Stimulated activated CD8-positive, alpha-beta memory T cell treated with anti-CD3 and anti-CD28 coated beads, Interleukin-7, amount 100 ng/mL, for 1 hour (primary cell): ENCODE measurements at places on chromosomes 1 and 21.

GRCh38 chr1:47827109-47827508 lies 170.1 kb downstream of the TRABD2B start:
- DNase-seq: no peak

- DNase-seq: no peak
These were observed 23.5 kb upstream of the RNU1-4 start for GRCh38 chr1:16716691-16717335.

DNA sequence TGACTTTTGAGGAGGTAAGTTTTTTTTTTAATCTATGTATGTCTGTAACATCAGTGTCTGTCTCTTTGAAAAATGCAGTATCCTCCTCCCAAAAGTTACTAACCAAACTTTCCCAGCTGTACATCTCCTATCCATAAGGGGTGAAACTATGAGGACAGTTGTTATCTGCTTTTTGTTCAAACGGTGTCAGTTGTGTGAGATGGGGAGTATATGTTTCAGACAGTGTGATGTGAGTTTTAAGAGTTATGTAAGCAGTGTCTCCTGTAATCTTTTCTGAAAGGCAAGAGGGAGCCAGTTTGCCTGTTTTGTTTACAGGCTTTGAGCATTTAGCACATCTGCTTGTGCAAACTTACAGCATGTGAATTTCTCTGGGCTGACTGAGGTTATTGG lies 34.8 kb upstream of the CACYBP start:
- DNase-seq: no peak

DNA sequence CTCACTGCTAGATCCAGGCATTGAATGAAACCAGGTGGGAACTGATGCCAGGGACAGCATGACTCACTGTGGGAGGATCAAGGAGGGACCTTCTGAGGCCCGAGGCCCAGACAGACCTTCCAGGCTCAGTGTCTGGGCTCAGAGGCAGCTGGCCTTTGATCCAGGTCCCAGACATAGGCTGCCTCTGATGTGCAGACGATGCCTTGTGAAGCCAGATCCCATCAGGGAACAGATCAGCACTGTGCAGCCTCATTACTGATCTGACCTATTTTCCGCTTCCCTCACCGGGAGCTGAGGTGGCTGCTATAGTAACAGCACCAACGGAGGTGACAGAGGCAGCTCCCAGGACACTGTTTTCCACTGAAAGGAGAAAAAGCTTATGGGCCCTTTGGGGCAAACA lies 399.5 kb downstream of the MATN1 start:
- no peak for DNase-seq

- no peak for DNase-seq
These were observed 443.1 kb downstream of the TTLL7 start for GRCh38 chr1:83555871-83556270.

- DNase-seq: no peak
These were observed 3.3 kb upstream of the CAPN9 start for GRCh38 chr1:230743899-230744298.

DNA sequence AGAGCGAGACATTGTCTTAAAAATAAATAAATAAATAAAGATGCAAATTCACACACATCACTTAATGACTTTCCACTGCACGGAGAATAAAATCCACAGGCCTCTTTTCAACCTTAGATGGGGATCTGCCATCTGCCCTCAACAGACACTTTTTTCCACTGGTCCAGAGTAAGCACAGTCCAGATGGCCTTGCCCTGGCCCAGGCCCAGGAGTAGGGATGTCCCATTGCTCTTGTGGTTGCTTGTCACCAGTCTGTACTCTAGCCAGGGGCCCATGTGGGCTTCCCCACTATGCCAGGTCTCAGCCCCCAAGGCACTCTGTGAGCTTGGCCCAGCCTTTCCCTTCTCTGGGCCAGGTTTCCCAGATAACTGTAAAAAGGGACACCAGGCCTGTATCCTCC lies 17.4 kb downstream of the PLOD1 start:
- DNase-seq: no peak

DNA sequence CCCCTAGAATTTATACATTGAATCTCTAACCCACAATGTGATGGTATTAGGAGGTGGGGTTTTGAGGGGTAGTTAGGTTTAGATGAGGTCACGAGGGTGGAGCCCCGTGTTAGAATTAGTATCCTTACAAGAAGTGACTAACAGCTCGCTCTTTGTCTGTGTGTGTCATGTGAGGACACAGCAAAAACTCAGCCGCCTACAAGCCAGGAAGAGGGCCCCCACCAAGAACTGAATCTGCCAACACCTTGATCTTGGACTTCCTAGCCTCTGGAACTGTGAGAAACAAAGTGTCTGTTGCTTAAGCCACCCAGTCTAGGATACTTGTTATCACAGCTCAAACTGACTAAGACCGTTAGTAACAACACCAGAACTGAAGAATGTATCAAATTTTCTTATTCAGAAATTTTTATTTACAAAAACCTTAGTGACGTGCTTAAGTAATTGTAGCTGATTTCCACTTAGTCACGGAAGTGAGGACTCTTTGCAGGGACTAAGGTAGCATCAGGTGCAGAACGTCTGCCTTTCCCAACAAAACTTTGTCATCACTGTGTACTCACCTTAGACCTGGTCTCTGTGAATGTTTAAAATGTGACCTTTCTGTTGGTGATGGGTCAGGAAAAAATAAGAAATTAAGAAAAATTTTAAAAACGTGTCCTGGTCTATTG lies 24.5 kb upstream of the LRRC8C start:
- no peak for DNase-seq

DNA sequence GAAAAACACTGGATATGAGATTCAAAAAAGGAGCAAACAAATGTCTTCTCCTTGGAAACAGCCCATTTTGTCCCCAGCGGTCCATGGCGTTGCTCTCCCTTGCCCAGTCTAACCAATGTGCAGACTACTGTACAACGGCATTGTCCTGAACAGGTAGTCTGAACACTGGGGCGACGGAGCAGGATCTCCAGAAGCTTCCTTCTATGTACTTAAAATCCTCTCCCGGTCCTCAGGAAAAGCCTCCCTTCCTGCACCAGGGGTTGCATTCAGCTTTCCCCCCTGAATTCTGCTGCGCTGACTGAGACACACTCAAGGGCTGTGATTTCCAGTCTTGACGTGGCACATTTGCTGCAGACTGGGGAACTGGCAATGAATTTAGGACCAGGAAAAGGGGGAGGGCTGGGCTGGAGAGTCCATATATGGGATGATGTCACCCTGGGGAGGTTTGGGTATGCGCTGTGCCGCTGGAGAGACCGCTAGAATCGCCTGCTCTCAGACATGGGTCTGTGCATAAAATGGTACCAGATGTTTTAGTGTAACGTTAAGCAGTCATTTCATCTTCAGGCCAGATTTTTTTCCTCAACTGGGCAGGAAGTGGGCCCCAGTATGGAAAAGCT lies 275.9 kb upstream of the C1orf105 start:
- no peak for DNase-seq

- DNase-seq: no peak
These were observed 27.5 kb upstream of the SLC19A2 start for GRCh38 chr1:169513208-169513607.

- DNase-seq: no peak
These were observed 118.1 kb downstream of the NGF start for GRCh38 chr1:115219927-115220326.

DNA sequence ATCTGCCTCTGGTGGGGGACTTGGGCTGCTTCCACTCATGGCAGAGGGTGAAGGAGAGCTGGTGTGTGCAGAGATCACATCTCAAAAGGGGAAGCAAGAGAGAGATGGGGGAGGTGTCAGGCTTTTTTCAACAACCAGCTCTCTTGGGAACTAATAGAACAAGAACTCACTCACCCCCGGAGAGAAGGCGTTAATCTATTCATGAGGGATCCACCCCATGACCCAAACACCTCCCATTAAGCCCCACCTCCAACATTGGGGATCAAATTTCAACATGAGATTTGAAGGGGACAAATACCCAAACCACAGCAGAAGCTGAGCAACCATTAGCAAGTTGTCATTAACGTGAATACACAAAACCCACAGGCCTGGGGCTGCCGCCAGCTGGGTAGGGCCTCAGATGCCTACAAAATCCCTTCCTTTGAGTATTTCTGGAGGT lies 12.0 kb upstream of the VWA5B1 start:
- DNase-seq: no peak

- DNase-seq: no peak
These were observed 1.4 kb downstream of the ACOT7 start for GRCh38 chr1:6391951-6392808.

DNA sequence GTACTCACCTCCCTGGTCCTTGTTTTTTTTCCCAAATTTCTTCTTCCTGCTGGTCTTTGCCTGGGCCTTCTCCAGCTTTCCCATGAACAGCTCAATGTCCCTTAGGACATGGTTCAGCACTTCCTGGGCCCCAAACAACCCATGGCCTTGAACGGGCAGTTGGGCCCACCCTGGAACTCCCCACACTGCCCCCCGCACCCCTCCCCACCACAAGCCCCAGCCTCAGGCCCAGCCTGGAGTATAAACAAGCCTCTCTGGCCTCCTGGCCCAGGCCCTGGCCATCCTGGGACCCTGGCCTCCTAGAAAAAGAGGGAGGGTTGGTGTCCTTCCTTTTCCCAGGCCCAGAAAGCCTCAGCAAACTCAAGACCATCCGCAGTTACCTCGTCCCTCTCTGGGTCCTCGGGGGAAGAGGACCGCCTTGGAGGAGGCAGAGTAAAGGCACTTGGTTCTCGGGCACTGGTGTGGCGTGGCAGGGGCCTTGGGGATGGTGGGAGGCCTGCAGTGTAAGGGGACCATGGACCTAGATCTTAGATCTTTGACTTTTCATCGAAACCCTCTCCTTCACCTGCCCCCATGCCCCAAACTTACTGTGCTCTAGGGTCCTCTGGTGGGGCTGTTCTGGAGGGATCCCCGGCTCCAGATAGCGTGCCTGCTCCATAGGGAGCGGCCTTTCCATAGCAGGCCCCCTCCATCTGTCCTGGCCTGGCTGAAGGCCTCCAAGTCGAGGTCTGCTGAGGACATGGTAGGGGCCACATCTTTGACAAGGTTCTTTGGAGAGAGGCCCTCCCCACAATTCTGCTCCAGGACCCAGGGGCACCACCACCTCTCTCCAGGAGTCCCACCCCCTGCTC lies 5.6 kb downstream of the EPS8L3 start:
- no peak for DNase-seq

DNA sequence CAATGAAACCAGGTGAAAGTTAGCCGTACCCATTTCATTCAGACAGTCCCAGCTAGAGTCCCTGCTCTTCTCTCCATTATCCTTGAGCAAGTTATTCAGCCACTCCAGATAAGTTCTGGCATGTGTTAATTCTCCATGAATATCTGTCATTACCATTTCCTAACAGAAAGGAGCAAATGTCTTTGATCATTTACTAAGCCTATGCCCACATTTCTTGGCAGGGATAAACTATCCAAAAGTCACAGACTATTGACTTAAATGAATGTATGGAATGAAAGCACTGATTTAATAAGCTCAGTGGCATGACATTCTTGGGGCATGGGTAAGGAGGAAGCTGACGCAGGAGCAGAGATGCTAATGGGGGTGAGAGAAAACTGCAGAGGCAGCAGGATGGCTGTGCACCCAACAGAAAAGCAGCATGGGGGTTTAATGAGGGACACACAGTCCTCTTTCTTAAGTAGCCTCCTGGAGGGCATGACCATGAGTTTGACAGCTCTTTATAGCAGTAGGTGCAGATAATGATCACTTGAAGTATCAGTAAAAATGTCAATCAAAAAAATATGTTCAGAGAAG lies 17.6 kb upstream of the DHCR24 start:
- DNase-seq: no peak

GRCh38 chr1:167659881-167660280 lies 29.8 kb downstream of the RCSD1 start:
- DNase-seq: no peak

DNA sequence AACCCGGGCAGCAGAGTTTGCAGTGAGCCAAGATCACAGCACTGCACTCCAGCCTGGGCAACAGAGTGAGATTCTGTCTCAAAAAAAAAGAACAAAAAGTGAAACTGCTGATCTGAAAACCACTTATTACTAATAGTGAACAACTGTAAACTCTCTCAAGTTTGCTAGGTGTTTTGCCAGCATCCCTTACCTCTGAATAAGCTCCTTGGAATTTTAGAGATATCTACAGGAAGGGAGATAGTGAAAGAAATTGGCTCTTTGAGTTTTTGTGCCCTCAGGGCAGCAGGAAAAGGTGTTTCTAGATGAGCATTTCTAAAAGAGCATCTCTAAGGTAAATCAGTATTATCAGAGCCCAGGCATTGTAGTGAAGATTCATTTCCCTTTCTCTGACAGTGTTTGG lies 27.1 kb downstream of the PARK7 start:
- no peak for DNase-seq

GRCh38 chr21:15209224-15209623 lies 144.4 kb upstream of the NRIP1 start:
- no peak for DNase-seq

- DNase-seq: no peak
These were observed 139.6 kb downstream of the ZNF644 start for GRCh38 chr1:90882221-90882620.

DNA sequence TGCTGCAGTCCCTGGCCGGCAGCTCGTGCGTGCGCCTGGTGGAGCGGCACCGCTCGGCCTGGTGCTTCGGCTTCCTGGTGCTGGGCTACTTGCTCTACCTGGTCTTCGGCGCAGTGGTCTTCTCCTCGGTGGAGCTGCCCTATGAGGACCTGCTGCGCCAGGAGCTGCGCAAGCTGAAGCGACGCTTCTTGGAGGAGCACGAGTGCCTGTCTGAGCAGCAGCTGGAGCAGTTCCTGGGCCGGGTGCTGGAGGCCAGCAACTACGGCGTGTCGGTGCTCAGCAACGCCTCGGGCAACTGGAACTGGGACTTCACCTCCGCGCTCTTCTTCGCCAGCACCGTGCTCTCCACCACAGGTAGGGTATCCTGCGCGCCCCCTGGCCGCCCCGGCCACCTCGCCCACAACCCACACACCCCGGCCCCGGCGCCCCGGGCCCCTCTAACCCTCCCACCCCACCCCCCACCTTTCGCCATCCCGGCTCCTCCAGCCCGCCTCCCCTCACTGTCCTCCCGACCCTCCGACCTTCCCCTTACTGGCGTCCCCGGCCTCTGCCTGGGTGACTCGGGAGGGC lies 352 bp downstream of the KCNK1 start:
- no peak for DNase-seq

DNA sequence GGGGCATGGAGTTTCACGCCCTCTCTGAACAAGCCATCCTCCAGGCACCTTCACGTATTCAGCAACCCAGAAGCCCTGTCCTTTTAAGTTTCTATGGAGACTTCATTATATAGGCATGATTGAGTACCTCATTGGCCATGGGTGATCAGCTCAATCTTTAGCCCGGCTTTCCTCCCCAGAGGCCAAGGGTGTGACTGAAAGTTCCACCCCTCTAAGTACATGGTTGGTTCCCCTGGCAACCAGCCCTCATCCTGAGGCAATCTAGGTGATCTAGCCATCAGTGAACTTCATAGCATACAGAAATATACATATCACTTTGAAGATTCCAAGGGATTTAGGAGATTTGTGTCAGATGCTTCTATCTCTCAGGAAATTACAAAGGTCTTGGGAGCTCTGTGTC lies 21.3 kb upstream of the DHX9 start:
- no peak for DNase-seq

- DNase-seq: no peak
These were observed 153.5 kb upstream of the GALNT2 start for GRCh38 chr1:229913489-229913888.

GRCh38 chr1:50983219-50983802 lies 13.3 kb downstream of the CDKN2C start:
- DNase-seq: no peak
